HuH-7 (cell line): ENCODE measurements at places on chromosomes 1 and 21.
A peak's percentile ranks its signal among the peaks of the same experiment; 100 is the strongest.

GRCh38 chr1:7558921-7559869 is 211.9 kb upstream of the VAMP3 start:
- DNase-seq = no peak

- no peak for DNase-seq
Measured at GRCh38 chr1:58799650-58800049, 15.8 kb upstream of the JUN start.

- peak; percentile 4 for DNase-seq
Measured at GRCh38 chr1:77416692-77417450, 135.1 kb downstream of the AK5 start.

DNA sequence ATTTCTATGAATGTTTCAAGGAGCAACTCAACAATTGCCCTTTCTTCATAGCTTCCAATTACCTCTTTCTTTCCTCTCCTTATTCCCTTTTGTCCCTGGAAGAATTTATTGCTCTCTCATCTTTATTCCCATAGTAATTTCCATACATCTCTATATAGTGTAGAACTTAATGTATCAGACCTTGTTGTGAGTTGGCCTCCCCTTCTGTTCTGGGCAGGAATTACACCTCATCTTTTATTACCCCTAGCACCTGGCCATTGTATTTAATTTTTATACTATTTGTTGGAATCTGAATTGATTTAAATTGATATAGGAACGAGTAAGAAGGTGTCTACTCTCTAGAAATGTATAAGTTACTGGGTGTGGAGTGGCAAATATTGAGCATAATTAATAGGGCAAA is 114.5 kb downstream of the CACHD1 start:
- DNase-seq = no peak

- no peak for DNase-seq
Measured at GRCh38 chr1:18091660-18092446, 15.7 kb upstream of the IGSF21 start.

DNA sequence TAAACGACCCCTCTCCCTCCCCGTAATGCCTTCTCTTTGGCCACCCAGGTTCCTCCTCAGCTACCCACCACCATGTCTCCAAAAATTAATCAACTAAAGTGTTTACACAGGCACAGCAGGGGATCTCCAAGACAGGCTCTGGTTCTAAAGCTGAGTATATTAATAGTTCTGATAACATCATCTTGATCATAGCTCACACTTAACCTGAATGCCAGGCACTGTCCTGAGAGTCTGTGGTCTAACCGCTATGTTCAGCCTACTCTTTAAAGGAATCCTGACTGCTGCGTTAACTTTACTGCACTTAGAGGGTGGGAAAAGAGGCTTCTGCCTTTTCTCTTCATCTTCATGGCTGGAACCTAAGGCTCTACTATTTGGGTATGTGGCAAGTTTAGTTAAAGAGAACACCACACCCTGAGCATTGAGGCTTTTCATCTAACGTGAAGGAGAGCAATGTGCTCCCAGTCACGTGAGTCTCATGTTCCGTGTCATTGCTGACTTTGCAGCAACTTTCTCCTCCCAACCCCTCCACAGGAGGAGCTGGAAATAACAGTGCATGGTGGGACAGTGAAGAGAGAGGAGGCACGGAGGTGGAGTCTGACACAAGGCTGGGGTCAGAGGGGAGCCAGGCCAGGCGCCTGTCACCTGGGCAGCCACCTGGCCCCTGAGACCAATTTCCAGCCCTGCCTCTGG is 86.4 kb downstream of the FAM78B start:
- DNase-seq = no peak

- DNase-seq = no peak
Measured at GRCh38 chr1:189007824-189008223, 1469.8 kb downstream of the BRINP3 start.

DNA sequence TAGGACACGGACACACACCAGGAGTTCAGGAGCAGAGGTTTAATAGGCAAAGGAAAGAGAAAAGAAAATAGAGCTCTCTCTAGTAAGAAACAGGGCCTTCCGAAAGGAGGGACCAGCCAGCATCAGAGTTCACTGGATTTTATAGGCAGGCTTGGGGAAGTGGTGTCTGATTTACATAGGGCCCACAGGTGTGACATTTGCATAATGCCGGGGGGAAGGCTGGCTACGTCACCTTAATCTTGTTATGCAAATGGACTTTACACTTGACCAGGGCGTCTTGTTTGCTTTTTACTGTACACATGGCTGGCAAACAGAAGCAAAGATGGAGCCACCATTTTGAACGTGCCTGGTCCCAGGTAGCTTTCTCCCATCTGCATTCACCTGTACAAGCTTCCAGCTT is at the start of gene OR14A16:
Gene OR14A16, minus strand, starts transcription at position 97 of the 400 bp plus-strand sequence. CDS start 8,390 bp downstream, outside the sequence.
- DNase-seq = no peak

GRCh38 chr1:39131940-39132339 is 72.6 kb upstream of the MACF1 start:
- DNase-seq = no peak

- no peak for DNase-seq
Measured at GRCh38 chr1:200708161-200708560, 30.5 kb upstream of the CAMSAP2 start.

DNA sequence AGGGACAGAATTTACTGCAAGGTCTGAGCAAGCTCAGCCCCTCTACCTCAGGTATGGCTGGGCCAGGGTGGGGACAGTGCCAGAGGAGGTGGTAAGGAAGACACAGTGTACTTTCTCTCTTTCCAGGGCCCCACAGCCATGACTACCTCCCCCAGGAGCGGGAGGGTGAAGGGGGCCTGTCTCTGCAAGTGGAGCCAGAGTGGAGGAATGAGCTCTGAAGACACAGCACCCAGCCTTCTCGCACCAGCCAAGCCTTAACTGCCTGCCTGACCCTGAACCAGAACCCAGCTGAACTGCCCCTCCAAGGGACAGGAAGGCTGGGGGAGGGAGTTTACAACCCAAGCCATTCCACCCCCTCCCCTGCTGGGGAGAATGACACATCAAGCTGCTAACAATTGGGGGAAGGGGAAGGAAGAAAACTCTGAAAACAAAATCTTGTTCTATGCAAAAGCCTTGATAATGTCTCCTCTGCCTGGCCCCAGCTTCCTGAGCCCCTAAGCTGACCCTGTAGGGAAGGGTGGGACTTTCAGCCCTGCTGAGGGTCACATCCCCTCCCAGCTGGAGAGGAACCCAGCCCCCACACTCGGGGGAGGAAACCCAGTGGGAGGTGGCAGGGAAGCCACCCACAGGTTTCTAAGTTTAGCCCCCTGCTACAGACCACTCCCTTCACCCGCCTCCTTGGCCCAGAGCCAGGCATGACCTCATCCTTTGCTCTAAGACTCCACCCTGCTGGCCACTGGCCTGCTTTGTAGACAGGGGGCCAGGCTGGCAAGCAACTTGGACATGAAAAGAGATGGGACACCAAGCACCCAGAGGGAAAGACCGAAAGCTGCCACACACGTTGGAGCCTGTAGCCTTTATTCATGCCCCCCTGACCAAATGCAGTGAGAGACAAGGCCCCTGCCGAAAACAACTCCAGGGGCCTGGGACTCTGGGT is 6.4 kb downstream of the RHOC start:
- peak; percentile 79 for DNase-seq

GRCh38 chr1:230679192-230679591 is 34.7 kb downstream of the AGT start:
- no peak for DNase-seq

- no peak for DNase-seq
Measured at GRCh38 chr1:154934358-154934948, 2.1 kb downstream of the PMVK start.

GRCh38 chr1:176789571-176790090 is 326.7 kb downstream of the PAPPA2 start:
- no peak for DNase-seq

GRCh38 chr1:77030401-77031105 is 163.3 kb downstream of the ST6GALNAC5 start:
- no peak for DNase-seq

- DNase-seq = no peak
Measured at GRCh38 chr21:28325618-28326017, 667.1 kb downstream of the LTN1 start.

GRCh38 chr1:212587888-212588510 is 20.6 kb upstream of the ATF3 start:
- DNase-seq = no peak

DNA sequence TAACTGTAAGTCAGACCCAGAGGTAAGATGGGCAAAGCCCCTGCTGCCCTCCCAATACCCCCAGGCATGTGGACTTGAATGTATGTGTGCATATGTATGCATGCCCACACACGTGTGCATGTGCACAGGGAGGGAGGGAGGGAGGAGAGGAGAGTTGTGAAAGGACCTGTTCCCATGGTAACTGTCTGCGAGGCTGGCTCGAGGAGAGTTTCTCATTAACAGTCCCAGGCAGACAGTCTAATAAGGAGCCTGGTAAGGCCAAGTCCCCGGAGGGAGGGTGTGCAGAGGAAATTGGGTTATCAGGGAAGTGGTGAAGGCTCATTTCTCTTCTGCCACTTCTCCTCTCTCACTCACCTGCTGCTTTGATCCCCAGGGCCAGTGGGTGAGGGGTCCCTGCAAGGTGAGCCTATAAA is 74.9 kb downstream of the NFASC start:
- DNase-seq = no peak

GRCh38 chr21:27036736-27037301 is 69.9 kb upstream of the ADAMTS5 start:
- DNase-seq = no peak

DNA sequence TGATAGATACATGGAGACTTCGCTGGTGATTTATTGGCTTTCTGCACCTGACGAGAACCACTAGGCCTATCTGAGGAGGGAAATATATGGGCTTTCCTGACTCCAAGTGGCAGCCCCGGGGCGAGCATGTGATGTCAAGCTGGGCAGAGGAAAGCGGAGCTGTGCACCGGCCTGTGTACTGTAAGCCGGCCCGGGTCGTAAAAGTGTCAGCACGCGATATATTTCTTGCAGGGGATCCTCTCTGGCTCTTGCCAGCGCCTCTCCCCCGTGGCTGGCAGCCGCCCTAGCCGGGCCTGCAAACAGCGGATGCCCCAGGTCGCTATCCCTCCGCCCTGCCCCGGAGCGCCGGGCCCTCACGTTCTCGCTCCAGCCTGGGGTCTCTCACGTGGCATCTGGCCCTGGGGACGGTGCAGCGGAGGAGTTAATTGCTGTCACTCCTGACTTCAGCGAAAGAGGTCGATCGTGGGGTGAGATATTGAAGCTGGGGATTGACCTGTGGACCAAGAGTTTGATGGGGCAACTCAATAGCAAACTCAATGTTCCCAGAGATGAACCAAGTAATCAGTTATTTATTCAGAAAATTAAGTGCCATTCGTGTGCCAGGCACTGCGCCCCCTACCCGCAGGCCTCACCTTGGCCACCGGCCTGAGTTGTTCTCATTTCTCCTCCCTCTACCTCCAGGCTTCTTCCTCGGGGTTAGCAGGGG is 41.0 kb upstream of the HAO2 start:
- peak; percentile 46 for DNase-seq

- no peak for DNase-seq
Measured at GRCh38 chr1:18748435-18748834, 111.0 kb downstream of the TAS1R2 start.

DNA sequence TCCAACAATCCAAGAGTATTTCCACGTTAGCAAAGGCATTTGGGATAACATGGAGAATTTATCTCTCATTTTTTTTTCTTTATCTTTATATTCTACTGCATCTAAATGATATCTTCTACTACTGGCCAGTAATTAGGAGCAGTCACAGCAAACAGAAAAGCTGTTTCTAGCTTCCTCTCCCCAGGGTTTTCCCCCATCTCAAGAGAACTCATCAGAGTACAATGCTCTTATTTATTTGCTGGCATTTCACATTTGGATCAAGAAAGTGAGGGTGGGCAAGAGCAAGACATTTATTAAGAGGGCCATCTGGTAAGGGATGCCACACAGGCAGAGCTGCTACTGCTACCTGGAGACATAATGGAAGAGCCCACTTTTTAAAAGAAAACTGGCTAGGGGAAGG is 368.2 kb downstream of the USH2A start:
- DNase-seq = no peak
